Esophagus mucosa (tissue), 1 donor: ENCODE measurements at places on chromosomes 6 and 20. TPM values are rescaled to one million over a fixed set of nuclear protein-coding genes. Genes with fewer than 3 reads are reported as not detected.

DNA sequence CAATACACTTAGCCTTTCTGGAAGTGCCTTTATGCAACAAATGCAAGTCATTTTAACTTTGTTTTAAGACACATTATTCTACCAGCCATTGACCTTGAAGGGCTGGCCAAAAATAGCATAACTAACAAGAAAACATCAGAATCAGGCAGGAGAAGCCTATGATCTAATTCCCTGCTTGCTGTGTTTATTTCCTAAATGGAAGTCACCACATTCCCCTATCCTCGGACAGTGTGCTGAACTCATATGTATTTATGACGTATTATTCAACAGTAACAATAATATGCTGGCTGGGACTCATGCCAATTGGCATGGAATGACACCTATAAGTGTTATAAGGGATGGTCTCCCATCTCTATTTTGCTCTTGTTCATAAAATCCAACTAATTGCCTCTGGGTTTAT is 140.7 kb downstream of the MAP3K7 start:
- no peak for ATAC-seq

DNA sequence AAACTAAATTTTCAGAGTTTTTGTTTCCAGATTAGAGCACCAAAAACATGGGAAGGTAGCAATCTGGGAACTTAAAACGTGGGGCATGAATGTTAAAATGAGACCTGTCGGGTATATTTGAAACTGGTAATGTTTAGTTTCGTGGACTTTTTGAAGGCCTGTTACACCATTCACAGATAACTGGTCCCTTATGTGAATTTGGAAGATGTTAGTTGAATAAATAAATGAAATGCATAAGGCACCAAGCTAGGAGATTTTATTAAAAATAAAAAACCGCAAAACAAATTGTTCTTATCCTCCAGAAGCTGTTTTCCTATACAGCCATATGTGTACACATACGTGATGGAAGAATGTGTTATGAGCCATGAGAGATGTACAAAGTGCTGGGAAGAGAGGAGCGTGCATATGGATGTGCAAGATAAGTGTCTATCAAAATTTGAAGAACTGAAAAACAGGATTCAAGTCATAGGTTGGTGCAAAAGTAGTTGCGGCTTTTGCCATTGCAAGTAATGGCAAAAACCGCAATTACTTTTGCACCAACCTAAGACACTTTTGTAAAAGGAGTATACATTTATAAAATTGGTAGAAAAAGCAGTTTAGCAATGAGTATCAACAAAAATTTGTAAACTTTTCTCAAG is 700 bp upstream of the MCUR1 start:
- no peak for ATAC-seq

GRCh38 chr20:7231303-7231702 is 463.8 kb downstream of the BMP2 start:
- ATAC-seq, result no peak

- no peak for ATAC-seq
These were observed 163.6 kb upstream of the PDE10A start for GRCh38 chr6:165826487-165827189.

The SASH1 gene
- total RNA-seq, result 65.2 TPM
